Fibroblast of pulmonary artery (primary cell): ENCODE measurements at places on chromosomes 2 and 18.
A peak's percentile ranks its signal among the peaks of the same experiment; 100 is the strongest.

GRCh38 chr2:19988600-19988999 lies 1.3 kb downstream of the WDR35 start:
- no peak for DNase-seq

DNA sequence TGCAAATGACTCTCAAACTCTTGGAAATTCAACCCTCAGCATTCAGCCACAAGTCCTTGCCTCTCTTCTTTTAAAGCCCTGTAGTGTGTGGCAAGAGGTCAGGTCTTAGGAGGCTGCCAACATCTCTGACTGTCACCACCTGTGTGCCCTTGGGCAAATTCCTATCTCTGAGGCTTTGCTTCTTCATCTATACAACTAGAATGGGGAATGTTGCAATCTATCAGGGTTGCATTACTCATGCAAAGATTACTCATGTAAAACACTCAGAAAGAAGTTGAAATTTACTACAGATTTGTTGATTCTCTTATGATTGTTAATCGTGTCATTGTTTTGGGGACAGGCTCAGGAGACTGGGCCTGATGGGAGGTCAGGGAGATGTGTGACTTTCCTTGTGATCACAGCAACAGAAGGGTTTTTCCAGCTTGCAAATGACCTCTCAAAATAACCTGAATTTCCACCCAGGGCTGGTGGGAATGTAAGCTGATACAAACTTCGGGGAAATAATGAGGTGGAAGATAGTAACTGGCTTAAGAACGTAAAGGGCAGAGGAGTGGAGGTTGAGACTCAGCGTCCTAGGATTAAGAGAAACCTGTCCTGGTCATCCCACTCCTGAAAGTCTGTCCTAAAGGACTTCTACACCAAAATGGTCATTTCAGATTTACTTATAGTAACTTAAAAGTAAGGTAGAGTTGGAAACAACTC lies 32.1 kb upstream of the SIGLEC15 start:
- peak; percentile 81 for DNase-seq

DNA sequence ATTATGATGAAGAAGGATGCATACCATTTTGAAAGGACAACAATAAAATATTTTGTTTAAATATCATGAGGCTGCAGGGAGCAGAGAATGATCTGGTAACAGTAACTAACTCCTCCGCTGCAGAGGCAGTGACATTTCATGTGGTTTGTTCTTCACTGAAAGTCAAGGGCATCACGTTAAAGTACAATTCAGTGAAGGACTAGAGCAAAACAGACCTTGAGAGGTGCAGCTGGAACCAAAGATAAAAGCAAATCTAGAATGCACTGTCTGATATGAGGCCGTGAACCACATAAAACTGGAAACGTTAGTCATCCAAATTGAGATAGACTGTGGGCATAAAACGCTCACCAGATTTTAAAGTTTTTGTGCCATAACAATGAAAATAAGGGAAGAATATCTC lies 522.9 kb upstream of the TNP1 start:
- DNase-seq, result no peak

DNA sequence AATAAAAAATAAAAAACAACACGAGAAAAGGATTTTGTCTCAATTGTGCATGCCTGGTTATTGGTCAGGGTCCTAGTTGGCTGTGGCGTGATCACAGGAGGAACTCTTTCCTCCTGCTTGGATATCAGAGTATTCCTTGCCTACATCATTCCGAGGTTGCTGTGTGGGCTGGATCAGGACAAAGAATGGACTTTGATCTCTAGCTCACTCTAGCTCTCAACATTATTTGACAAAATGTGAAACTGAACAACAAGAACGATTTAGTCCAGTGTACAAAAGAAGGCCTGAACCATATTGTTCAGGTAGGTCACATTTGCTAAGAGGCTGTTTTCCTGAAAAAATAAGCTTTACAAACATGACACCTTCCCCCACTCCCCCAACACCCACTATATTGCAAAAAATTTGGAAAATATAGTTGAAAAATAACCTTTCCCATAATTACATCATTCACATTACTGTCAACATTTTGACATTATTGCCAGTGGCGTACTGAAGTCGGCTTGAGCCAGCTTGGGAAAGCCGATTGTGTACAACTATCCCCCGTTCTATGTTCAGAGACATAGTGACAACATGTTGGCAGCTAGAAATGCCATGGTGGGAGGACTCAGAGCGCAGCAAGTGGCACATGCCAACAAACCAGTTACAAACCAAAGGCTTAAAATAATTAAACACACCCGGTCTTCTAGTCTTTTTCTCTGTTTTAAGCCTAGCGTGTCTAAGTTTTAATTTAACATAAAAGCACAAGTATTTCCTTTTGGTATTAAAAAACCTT lies 179.0 kb downstream of the LPIN1 start:
- DNase-seq, result no peak

GRCh38 chr2:69703189-69703588 lies 38.7 kb upstream of the ANXA4 start:
- peak; percentile 25 for DNase-seq

DNA sequence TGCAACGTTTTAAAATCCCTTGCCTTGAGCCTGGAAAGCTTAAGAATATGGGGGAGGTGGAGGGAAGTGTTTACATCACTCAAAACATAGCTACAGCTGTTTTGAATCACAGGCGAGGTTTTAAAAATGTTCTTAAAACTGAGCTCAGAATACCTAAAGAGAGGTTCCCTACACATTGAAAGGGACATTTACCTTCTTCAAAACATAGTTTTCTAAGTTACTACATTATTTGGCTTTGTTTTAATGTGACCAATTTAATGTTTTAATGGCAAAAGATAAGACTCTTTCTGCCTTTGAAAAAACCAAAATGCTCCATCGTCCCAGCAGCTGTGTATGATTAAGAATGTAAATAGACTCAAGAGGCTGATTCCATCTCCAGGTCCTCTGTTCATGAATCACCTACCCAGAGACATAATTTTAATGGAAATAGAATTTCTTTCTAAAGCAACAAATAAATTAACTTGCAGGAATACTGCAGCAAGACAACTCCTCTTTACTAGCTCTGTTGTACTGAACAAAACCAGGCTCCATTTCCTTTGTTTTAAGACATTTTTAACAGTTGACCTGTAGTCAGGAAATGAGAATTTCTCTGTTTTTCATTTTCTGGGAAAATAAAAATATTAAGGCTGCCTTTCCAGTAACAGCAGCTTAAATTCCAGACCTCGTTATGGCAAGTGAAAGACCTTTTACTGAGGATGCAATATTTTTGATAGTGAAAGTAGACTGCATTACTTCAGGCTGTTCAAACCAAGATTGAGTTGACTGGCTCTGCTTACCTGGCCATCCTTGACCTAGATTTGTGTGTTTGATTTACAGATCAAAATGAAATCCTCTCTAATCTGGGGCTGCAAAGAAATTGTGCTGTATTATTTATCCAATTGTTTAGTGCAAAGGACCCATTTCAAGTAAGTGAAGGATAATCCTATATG lies 33.7 kb upstream of the WDR75 start:
- peak; percentile 76 for DNase-seq

DNA sequence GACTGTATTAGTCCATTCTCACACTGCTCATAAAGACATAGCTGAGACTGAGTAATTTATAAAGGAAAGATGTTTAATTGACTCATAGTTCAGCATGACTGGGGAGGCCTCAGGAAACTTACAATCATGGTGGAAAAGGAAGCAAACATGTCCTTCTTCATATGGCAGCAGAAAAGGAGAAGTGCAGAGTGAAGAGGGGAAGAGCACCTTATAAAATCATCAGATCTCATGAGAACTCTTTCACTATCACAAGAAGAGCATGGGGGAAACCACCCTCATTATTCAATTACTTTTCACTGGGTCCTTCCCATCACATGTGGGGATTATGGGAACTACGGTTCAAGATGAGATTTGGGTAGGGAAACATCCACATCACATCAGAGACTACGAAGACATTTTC lies 43.0 kb upstream of the CAVIN2 start:
- no peak for DNase-seq

- DNase-seq, result no peak
These were observed 36.7 kb downstream of the GULP1 start for GRCh38 chr2:188328419-188328818.

DNA sequence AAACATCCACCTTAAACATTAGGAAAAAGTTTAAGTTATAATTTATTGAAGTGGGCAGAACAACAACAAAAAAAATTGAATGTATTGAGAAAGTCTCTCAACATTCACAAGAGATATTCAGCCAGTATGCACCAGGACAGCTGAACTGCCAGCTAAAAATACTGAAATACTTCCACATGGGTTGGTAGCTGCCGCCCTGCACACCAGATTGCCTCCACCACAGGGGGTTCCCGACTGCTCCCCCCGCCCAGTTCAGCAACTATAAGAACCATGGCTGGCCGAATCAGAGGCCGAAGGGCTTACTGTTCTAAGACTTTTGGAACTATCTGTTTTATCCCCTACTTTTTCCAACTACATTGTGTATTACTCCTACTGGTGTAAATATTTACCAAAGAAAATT lies 150.0 kb upstream of the LRP1B start:
- no peak for DNase-seq

DNA sequence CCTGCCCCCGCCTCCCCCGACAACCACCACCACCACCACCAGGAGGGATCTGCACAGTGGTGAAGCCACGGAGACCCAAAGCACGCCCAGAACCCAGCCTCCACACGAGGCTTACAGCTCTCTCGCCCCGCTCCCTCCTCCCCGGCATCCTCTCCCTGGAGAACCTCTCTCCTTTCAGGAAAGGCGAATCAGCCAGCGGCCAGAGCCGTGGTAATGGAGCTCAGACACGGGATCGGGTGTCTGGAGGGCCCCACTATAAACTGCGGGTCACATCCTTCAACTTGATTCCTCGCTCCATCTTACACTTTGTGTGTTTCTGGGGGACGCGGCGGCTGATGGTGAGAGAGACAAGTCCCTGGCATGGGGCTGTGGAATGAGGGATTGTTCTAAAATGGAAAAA lies 271.5 kb upstream of the SIX2 start:
- no peak for DNase-seq

- peak; percentile 89 for DNase-seq
These were observed 43.6 kb downstream of the QPCT start for GRCh38 chr2:37388074-37388473.

DNA sequence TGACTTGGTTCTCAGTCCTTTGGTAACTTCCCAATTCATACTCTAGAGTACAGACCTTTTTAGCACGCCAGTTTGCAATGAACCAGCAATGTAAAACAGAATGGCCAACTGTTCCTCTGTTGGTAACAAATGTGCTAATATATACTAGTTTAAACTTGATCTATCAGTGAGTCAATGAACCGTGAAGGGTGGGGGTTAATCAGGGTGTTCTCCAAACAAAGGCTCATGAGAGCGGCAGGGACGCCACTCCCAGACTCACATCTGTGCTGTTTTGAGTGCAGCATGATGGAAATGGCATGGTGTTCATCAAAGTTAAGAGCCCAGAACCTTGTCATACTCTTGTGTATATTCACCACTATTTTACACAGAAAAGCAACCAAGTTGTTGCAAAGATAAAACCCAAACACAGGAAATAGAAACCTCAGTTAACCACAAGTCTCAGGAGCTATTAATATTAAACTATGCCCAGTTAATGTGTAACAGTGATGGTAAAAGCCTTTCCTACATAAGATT lies 70.3 kb downstream of the CERKL start:
- no peak for DNase-seq

GRCh38 chr2:96305979-96306308 lies 598 bp upstream of the SNRNP200 start:
- DNase-seq, result no peak

DNA sequence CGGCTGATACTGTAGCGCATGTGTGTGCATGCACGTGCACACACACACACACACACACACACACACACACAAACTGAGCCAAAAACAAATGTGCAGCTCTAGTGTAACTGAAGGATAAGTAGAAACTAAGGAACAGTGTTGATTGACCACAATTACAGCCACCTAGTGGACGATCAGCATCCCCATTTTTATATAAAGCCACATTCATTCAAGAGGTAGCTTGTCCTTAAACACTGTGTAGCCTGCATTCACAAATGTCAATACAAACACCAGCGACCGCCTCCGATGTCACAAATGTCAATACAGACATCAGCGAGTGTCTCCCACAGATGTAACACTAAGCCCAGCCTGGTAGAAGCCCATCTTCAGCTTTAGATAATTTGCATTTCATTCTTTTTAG lies 167.4 kb downstream of the PTGR3 start:
- peak; percentile 46 for DNase-seq

- DNase-seq, result no peak
These were observed 67.0 kb downstream of the TSHZ1 start for GRCh38 chr18:75277610-75277928.

DNA sequence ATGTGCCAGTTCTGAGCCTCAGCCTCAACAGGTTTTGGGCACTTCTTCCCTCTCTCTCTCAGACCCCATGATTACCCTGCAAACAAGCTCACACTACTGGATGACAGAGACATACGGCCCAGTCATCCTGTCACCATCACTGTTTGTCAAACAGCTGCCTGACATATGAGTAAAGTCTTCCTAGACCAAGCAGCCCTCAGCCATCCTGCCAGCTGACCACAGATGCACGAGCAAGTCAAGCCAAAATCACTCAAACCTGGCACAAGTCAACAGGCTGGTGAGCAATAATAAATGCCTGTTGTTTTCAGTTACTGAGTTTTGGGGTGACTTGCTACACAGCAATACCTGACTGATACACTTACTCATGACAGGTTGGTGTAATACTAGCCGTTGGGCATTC lies 75.5 kb upstream of the KLF7 start:
- DNase-seq, result no peak

DNA sequence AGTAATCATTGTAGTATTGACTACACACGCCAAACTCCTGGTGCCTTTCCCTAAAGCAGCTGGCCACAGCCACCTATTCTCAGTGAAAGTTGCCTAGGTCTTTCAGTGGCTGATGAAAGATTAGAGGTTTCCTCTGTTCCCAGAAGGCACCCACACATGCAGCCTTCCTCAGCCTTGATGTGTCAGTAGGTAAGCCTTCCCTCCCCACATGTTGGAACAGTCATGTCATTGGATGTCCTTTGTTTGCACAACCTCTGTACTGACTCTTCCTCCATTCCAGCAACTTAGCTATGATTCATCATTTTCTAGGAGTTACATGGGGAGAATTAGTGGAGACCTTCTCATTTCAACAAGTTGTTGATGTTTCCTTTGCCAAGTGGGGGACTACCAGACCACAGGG lies 630.8 kb upstream of the SLC39A10 start:
- DNase-seq, result no peak

DNA sequence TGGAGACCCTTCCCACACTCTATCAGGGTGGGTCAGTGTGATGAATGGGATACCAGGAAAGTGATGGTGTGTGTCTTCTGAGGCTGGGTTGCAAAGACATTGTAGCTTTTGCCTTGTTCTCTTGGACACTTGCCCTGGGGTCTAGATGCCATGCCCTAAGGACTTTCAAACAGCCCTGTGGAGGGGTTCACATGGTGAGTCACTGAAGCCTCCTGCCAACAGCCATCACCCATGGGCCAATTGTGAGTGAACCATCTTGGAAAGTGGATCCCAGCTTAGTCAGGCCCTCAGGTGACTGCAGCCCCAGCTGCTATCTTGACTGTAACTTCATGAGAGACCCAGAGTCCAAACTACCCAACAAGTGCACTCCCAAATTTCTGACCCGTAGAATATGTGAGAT lies 25.8 kb upstream of the IGFBP5 start:
- DNase-seq, result no peak

GRCh38 chr2:143218621-143219020 lies 89.4 kb downstream of the ARHGAP15 start:
- DNase-seq, result no peak
